Stomach (tissue), 19 donors: ENCODE measurements at places on chromosomes 5 and 9. TPM values are rescaled to one million over a fixed set of nuclear protein-coding genes. Genes with fewer than 3 reads are reported as not detected.

CLIC3 gene
- polyA plus RNA-seq = 15.2 TPM

MAP1B gene
- 2.4 TPM for polyA plus RNA-seq

- H3K27me3 ChIP-seq = no peaks in the 10 kb centered on the region
- no peaks in the 10 kb centered on the region for H3K36me3 ChIP-seq
- H3K4me1 ChIP-seq = no peaks in the 10 kb centered on the region
- no peak for DNase-seq
- H3K27ac ChIP-seq = peak overlapping the region; percentile 80
- H3K4me3 ChIP-seq = no peak overlapping the region
Measured at GRCh38 chr9:105206496-105206820, 38.0 kb upstream of the SLC44A1 start.

DNA sequence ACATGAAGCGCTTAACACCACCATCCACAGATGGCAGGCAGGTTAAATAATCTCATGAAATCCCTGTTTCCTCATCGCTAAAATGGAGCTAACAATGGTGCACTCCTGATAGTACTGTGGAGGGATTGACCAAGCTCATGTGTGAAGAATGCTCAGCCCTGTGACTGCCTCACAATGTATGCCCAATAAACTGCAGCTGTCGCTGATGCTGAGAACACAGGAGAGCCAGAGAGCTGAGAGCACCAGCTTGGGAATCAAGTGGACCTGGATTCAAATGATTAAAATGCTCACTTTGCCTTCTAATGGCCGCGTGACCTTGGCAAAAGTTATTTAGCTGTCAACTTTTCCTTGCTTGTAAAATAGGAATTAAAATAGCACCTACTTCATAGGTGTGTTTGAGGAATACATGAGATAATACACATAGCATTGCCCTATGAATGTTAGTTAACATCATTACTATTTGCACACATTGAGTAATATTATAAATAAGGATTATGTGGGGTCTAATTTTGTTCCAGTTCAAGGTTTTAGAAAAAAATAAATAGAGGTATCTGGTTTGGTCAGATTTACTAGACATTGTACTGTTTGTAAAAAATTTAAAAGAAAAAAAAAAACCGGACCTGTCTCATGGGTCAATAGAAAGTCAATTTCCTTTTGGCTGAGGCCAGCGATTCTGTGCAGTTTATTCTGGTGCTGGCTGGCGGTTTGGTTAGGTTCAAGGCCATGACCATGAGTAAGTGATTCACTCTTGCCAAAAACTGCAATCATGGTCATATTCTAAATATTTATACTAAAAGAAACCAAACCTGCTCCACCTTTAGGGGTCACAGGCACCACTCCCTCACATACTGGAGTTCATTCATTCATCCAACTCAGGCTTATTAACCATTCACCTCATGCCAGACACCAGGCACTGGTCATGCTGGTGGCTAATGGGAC is 101.3 kb downstream of the SH3TC2 start:
- peaks cover 43% of the 10 kb centered on the region for H3K4me1 ChIP-seq
- H3K27ac ChIP-seq = no peak overlapping the region
- no peak for DNase-seq
- no peak overlapping the region for H3K4me3 ChIP-seq
- no peaks in the 10 kb centered on the region for H3K27me3 ChIP-seq

TNFSF15 gene
- polyA plus RNA-seq = 1.1 TPM

GADD45G gene
- 104 TPM for polyA plus RNA-seq

DNA sequence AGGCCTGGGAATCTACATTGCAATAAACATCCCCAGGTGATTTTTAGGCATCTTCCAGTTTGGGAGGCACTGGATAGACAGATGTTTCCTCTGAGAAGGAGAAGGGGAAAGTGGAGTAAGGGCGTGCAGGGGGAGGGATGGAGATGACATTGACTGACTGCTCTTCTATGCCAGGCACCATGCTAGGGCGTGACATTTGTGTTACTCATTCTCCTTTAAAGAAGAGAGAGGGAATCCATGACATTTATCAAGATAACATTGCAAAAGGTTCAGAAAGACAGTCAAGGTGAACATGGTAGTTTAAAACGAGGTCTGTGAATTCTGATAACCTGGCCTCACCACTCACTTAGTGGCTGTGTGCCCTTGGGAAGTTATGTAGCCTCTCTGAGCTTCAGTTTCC is 35.8 kb downstream of the FGF1 start:
- no peak overlapping the region for H3K4me3 ChIP-seq
- H3K27ac ChIP-seq = no peak overlapping the region
- H3K27me3 ChIP-seq = peaks cover 6% of the 10 kb centered on the region
- H3K4me1 ChIP-seq = peaks cover 7% of the 10 kb centered on the region
- no peak for DNase-seq

DNA sequence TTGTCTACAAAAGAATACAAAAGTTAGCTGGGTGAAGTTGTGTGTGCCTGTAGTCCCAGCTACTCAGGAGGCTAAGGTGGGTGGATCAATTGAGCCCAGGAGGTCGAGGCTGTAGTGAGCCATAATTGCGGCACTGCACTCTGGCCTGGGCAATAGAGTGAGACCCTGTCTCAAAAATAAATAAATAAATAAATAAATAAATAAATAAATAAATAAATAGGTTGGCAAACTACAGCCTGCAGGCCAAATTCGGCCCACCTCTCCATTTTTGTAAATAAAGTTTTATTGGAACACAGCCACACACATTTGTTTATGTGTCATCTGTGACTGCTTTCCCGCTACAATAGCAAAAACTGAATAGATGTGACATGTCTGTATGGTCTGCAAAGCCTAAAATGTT is 9.5 kb downstream of the PTGS1 start:
- no peak overlapping the region for H3K27ac ChIP-seq
- H3K4me1 ChIP-seq = peaks cover 36% of the 10 kb centered on the region
- H3K4me3 ChIP-seq = no peak overlapping the region
- peaks cover 36% of the 10 kb centered on the region for H3K36me3 ChIP-seq
- DNase-seq = no peak

DNA sequence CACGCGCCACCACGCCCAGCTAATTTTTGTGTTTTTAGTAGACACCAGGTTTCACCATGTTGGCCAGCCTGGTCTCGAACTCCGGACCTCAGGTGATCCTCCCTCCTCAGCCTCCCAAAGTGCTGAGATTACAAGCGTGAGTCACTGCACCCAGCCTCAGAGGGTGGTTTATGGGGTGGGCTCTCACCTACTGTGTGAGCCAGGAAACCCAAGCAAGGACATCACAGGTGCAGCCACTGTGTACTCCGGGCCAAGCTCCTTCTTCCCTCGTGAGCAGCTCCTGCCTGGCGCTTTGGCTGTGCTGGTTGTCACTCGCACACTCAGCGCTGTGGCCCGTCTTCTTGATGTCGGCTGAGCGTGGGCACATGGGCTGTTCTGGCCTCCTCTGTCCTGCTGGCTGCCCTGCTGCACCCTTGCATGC is 70.1 kb downstream of the WNK2 start:
- H3K4me3 ChIP-seq = no peak overlapping the region
- no peak overlapping the region for H3K27ac ChIP-seq
- no peak for DNase-seq
- H3K4me1 ChIP-seq = no peaks in the 10 kb centered on the region
- no peaks in the 10 kb centered on the region for H3K27me3 ChIP-seq

DNA sequence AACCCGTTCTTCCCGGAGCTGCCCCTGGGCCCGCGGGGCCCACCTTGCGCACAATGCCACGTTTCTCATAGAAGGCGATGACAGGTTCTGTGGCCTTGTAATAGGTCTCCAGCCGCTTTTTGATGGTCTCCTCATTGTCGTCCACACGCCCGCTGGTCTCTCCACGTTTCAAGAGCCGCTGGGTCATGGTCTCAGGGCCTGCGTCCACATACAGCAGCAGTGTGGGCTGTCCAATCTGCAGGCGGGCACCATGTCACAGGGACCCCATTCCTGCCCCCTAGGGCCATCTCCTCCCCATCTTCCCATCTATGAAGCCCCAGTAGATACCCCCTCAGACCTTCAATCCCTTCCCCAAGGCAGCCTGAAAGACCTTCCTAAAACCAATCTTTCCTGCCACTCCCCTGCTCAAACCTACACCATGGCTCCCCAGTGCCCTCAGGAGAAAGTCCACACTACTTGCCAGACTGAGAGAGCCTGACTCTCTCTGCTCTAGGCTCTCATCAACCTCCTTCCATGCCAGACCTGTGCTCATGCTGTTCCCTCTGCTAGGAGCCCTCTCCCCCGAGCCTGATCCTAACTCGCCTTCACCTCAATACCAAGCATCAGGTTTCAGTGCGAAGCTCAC is 9.1 kb downstream of the AK1 start:
- H3K4me1 ChIP-seq = peaks cover 3% of the 10 kb centered on the region
- peaks cover 44% of the 10 kb centered on the region for H3K36me3 ChIP-seq
- H3K27ac ChIP-seq = peak overlapping the region; percentile 7
- no peak for DNase-seq

GRCh38 chr5:56763711-56764466 is 51.5 kb upstream of the MAP3K1 start:
- H3K4me1 ChIP-seq = peaks cover 3% of the 10 kb centered on the region
- no peak overlapping the region for H3K27ac ChIP-seq
- no peak for DNase-seq

SOWAHA gene
- 2.4 TPM for polyA plus RNA-seq

CDH18 gene
- polyA plus RNA-seq = 0.05 TPM

CD72 gene
- polyA plus RNA-seq = 0.61 TPM

TPM2 gene
- polyA plus RNA-seq = 672 TPM

AMBP gene
- polyA plus RNA-seq = 2.6 TPM

DNA sequence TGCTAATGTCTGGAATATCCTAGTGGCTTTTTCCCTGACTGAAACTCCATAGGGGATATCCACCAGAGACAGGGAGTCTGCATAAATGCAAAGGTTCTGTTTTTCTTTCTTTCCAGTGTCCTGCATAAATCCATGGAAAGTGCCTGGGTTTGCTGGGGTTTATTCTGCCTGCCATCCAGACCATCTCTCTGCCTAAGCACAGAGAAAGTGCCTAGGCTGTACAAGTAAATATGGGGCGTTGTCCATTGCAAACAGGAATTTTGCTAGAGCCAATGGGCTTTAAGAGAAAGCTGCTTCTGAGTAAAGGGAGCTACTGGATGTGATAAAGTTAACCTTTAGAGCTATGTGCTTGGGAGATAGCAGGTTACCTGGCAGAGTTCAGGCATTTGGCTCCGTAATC is 407.5 kb downstream of the AGTPBP1 start:
- no peak for DNase-seq
- no peak overlapping the region for H3K27ac ChIP-seq
- H3K27me3 ChIP-seq = no peaks in the 10 kb centered on the region
- H3K4me1 ChIP-seq = no peaks in the 10 kb centered on the region

DNA sequence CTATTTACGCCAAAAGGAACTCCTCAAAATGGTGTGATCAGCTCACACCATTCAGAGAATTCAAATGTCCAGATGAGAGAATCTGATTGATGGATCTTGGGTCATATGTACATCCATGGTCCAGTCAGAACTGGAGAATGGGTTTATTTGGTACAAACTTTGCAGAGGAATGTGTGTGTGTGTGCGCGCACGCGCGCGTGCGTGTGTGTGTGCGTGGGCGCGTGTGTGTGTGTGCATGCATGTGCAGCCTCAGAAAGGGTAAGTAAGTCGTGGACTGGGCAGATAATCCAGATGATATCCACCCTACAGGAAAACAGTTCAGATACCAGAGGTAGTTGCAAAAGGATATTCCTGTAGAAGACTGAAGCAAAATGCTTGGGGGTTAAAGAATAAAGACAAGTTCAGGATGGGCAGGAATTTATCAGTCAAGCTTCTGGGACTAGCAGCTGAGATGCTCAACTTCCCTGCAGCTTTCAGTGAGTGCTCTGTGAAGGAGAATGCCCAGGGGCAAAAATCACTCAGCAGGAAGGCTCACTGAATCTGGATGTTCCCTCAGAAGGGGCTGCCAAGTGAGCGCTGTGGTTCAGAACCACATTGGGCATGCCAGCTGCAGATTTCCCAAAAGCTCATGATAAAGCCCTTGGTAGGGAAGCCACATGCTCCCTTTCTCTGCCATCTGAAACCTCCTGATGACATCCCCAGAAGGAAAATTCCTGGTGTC is 440.5 kb upstream of the SGCD start:
- H3K4me3 ChIP-seq = no peak overlapping the region
- no peaks in the 10 kb centered on the region for H3K4me1 ChIP-seq
- H3K36me3 ChIP-seq = no peaks in the 10 kb centered on the region
- no peaks in the 10 kb centered on the region for H3K27me3 ChIP-seq

ISL1 gene
- polyA plus RNA-seq = 6.9 TPM

GRCh38 chr9:99445371-99445891 is 223.3 kb downstream of the SEC61B start:
- no peak for DNase-seq
- no peaks in the 10 kb centered on the region for H3K27me3 ChIP-seq
- no peaks in the 10 kb centered on the region for H3K36me3 ChIP-seq
- H3K4me3 ChIP-seq = no peak overlapping the region
- H3K4me1 ChIP-seq = no peaks in the 10 kb centered on the region
- H3K27ac ChIP-seq = no peak overlapping the region

DNA sequence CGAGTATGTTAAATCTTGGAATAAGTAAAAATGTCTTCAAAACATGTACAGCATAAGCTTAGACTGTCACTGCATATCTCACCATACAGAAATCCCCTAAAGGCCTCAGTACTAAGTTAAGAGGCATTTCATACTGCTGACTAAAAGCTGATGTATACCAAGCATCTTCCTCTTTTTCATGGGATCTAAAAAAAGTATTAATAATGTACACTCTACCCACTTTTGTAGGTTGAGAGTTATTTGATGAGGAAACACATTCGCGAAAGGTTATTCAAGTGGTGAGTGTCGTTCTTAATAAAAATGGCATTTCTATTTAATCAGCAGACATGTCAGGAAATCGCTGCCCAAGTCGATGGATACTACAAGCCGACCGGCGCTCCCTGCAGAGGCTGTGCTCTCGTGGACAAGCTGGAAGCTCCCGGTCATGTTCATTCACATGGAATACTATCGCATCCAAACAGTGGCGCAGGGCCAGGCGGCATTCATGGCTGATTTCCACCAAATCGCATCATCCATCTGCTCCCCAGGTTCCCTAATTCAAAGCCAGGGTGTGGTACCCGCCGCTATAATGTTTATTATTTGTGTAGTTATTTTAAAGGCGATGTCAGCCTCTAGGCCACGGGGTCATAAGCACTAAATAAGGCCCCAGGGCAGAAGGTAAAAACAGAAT is 724 bp downstream of the SGTB start:
- DNase-seq = peak; percentile 53
- H3K4me3 ChIP-seq = peak overlapping the region; percentile 64
- H3K36me3 ChIP-seq = peaks cover 5% of the 10 kb centered on the region
- H3K27ac ChIP-seq = peak overlapping the region; percentile 82
- no peaks in the 10 kb centered on the region for H3K27me3 ChIP-seq

- H3K4me1 ChIP-seq = no peaks in the 10 kb centered on the region
- DNase-seq = peak; percentile 88
- peak overlapping the region; percentile 55 for H3K4me3 ChIP-seq
- peaks cover 16% of the 10 kb centered on the region for H3K27me3 ChIP-seq
- peak overlapping the region; percentile 89 for H3K27ac ChIP-seq
Measured at GRCh38 chr9:83061990-83062650, 822 bp downstream of the RASEF start.
